Osteocyte (in vitro differentiated cells): ENCODE measurements at places on chromosomes 7 and 10.

- no peak for DNase-seq
Observed at GRCh38 chr7:69845721-69846495, 247.6 kb downstream of the AUTS2 start.

GRCh38 chr7:110407706-110408105 lies 683.2 kb upstream of the LRRN3 start:
- DNase-seq: no peak

DNA sequence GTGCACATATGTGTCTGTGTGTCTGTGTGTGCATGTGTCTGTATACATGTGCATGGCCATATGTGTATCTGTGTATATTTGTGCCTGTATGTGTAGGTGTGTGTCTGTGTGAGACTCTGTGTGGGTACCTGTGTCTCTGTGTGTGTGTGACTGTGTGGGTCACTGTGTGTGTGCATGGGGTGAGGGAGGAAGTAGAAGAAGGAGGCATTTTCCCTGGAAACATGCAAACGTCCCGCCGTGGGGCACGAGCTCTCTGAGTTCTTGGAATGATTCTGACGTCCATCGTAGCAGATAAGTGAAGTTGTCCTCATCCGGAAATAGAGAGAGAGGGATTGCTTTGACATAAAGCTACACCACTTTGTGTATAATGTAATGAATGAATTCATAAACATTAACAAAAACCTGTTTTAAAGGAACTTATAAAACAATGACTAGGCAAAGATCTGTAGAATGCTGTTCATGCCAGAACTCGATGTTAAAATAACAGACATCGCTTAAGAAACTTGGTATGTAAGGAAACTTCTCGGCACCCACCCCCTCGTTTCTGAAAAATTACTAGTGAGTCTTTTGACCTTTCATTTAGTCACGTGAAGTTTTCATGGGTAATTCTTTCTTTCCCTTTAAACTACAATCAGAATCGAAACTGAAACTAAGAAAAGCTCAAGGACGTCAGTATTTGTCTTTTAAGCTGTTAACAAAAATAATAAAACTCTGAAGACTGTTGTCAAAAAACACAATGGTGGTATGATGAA lies 43.6 kb upstream of the KLF6 start:
- no peak for DNase-seq

DNA sequence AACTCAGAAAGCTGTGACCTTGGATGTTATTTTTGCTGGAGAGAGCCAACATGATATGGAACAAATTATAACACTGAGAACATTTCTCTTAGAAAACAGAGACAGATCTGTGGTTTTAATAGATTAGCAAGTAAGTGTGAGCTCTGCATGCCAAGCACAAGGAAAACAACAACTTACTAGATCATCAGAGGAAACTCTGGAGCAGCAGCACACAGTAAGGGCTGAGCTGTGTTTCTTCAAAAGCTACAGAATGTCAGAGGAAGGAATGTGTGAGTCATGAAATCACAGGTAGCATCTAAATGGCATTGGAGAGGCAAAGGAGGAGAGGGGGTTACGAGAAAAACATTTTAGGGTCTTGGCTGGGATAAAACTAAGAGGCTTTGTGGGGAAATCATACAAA lies 283.4 kb upstream of the FZD8 start:
- no peak for DNase-seq

- DNase-seq: no peak
Observed at GRCh38 chr7:2607122-2607922, 24.5 kb upstream of the TTYH3 start.

- DNase-seq: no peak
Observed at GRCh38 chr7:153641199-153641598, 411.0 kb upstream of the DPP6 start.

GRCh38 chr7:15601175-15601574 lies 39.4 kb upstream of the AGMO start:
- no peak for DNase-seq

DNA sequence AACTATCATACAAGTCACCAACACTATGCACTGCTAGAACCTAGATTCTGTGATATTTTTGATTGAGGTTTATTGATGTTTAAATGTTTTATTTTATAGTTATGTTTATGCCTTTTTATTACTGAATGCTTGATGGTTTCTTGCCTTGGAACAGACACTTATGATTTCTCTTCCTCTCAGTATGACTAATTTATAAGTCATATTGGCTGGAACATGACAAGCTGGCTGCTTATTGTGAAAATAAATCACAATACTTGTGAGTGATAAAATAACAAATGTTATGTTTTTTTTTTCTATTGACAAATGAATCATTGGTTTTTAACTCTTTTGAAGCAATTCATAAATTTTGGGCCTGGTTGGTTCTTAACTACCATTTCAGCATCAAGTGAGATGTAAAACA lies 142.0 kb upstream of the MALRD1 start:
- DNase-seq: no peak

GRCh38 chr10:123146013-123146893 lies 1.7 kb upstream of the HMX2 start:
- DNase-seq: no peak

DNA sequence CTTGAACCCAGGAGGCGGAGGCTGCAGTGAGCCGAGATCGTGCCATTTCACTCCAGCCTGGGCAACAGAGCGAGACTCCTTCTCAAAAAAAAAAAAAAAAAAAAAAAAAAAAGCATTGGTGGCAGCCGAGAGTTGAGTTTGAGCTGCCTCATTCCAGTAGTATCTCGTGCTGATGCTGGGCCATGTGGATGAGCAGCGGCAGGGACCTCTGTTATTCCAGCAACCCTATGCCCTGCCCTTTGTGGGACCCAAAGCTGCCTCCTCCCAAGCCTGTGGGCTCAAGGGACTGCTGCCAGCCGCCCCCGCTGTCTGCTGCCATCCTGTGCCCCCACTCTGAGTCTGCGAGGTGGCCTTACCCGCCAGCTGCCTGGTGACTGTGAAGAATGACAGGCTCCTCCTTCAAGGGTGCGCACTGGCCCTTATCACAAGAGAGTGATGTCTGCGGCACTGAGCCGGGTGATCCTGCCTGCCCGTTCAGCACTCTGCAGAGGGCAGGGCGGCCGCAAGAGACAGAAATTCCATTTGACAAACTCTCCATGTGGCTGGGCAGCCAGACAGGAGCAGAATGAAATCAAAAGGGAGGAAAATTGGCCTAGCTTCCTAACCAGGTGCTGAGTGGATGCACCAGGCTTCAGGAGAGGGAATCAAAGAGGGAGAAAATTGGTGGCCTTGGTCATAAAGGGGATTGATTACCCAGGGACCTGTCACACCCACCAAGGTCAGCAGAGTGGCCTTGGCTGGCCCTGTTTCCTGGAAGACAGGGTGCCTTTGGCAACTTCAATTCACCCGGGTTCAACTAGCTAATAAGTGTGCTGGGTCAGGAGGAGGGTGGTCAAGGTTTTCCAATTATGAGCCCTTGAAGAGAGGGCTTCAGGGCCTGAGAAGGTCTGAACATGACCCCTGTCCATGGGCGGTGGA lies 65.3 kb upstream of the ZMIZ1 start:
- no peak for DNase-seq

DNA sequence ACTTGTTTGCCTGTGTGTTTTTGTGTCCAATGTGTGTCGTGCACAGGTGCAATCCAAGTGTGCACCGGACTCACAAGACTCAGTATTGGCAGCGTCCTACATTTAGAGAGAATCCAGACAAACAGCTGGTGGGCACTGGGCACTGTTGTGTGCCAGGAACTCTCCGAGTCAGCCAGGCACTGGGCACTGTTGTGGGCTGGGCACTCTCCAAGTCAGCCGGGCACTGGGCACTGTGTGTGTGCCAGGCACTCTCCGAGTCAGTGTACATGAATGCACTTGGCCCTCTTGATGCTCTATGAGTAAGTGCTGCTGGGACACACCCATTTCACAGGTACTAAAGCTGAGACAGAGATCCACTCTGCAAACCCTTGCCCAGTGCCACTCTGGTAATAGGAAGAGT lies 303.5 kb downstream of the PTPRN2 start:
- peak; percentile 69 for DNase-seq

- DNase-seq: no peak
Observed at GRCh38 chr7:157708919-157709295, 372.1 kb downstream of the DNAJB6 start.

DNA sequence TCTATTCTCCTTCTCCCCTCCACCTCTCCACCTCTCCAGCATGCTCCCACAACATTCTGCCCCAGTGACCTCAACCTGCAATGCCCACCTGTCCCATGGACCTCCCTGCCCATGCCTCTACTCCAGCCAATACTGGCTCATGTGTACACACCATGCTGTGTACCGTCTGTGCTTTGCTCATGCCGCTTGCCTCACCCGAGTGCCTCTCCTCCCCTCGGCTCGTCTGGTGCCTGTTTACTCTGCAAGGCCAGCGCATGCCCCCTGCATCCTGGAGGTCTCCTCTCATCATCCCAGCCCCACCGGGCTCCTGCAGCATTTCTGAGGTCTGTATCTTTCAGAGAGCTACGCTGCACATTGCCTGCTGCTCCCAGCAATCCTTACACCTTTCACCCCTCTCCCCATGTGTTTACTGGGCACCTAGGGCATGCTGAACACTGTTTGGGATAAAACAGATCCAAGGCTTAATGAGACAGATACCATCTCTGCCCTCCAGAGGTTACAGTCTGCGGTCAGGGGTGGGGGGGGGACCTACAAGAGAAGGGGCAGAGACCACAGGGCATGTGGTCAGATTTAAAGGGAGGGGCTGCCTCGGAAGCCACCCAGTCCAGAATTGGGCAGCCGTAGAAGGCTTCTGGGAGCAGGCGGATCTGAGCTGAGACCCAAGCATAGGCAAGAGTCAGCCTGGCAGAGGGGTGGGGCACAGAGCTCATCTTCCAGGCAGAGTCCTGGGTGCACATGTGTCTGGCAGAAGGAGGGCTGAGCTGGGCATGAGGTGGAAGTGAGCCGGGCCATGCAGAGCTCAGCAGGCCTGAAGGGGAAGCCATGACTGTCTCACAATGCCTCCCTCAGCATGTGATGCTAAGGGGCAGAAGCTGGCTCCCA lies 29.6 kb upstream of the PSAP start:
- DNase-seq: no peak

GRCh38 chr10:77333610-77334340 lies 303.8 kb downstream of the KCNMA1 start:
- DNase-seq: no peak

DNA sequence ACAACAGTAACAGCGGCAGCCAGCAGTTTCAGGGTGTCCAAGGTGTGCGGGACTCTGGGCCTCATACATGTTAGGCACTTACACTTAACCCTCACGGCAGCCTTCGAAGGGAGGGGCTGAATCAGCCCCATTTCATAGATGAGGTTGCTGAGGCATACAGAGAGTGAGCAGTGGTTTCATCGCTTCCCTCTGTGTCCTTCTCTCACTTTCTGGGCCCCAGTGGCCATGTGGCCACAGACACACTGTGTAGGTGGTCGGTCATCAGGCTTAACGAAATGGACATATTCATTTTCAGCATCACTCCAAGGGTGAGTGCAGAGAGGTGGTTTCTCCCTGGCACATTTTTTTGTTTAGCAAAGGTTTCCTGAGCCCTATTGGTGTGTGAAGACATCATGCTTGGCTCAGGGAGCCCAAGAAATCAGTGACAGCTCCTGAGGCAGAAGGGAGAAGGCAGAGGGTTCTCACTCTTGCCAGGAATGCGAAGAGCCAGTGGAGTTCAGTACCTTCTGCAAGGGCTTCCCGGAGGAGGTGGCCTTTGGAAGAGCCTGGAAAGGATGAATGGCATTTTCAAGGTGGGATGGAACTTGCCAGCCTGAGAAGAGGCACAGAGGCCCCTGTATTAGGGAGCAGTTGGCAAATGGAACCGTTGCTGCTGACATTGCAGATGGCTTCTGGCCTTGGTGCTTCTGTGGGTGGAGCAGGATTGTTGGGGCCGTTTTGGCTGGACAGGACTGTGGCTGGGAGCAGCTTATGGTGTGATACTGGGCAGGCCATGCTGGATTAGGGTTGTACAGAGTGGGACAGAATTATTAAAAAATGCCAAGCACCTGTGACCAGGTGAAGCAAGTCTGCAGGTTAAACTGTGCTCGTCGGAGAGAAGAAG lies 61.7 kb upstream of the PPIF start:
- no peak for DNase-seq

DNA sequence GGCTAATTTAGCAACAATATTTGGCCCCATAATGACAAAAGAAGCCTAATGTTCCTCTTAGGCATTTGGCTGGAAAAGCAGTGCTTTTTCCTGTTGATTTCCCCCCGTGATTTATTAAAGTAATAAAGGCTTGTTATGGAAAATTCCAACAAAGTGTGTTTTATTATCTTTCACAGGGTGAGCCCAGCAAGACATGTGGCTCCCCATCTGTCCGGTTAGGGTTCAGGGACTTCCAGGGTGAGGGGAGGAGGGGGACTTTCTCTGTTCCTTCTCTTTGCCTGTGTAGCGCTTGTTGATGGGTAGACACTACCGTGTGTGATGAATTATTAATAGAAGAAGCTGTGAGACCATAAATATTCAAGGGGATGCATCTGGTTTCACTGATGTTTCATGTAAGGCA lies 39.0 kb downstream of the HTR5A start:
- no peak for DNase-seq

DNA sequence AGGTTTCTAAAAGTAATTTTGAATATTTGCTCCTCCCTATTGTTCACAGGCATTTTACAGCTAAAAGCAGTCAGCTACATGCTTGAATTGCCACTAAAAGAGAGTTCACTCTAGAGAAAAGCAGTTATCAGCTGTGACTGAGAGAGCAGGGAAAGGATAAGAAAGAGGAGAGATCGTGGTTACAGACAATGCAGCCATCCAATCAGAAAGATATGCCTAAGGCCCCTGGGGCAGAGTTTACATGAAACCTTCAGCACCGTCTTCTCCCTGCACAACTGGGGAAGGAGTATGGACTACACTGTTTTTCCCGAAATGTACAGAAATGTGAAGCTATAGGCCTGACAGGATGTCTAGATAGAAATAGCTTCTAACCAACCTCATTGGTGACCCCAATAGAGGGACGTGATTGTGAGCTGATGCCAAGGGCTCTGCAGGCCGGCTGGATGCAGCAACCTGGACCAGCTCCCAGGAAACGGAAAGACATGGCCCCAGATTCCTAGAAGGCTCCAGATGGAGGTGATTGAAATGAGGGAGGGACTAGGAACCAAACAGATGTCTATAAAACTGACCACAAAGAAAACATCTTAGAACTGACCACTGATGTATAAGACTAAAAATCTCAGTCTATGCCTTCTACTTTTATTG lies 3.2 kb upstream of the VSTM4 start:
- DNase-seq: no peak

DNA sequence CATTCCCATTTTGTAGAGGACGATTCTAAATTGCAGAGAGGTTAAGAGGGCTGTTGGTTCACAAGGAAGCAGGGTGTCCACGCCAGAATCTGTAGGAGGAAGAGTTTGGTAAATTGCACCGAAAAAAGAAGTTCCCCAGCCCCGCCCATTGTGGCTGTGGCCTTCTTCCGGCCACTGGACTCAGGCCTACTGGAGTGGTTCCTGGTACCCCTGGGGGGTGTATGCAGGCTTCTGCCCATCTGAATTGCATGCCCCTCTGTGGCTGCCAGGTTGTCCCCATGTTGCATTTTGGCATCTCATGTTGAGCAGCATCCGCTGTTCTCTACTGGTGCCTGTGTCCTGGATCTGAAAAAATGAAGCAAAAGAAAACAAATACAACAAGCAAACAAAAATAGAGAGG lies 234.2 kb downstream of the WDR11 start:
- peak; percentile 30 for DNase-seq

GRCh38 chr10:58003945-58004344 lies 263.7 kb downstream of the IPMK start:
- no peak for DNase-seq
